Omental fat pad (tissue), 4 donors: ENCODE measurements at places on chromosomes 13 and 19.

- peak; percentile 89 for DNase-seq
Observed at GRCh38 chr19:50025022-50025793, at the start of gene VRK3. Gene VRK3 (minus strand): TSS chr19:50025372. CDS start chr19:50016162, 9,210 bp downstream.

DNA sequence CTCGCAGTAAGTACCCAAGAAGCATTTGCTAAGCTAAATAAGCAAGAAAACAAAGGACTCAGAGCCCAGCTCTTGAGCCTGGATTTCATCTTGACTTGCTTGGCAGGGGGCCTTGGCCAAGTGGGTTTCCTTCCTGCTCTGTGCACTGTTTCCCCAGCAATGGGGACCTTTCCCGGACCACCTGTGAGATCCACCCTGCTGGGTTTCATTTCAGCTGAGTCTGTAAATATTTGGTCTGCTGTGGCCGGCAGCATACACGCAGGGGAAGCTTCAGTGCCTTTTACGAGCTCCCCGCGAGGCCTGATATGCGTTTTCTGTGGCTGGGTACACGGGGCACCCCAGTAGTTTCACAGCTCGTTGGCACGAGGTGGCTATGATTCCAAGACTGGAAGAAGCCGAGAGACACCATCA, 12.4 kb upstream of the TINCR start:
- no peak for DNase-seq

- no peak for DNase-seq
Observed at GRCh38 chr13:70541451-70541850, 433.2 kb upstream of the KLHL1 start.

GRCh38 chr19:28595722-28596480, 617.0 kb downstream of the UQCRFS1 start:
- DNase-seq: no peak

DNA sequence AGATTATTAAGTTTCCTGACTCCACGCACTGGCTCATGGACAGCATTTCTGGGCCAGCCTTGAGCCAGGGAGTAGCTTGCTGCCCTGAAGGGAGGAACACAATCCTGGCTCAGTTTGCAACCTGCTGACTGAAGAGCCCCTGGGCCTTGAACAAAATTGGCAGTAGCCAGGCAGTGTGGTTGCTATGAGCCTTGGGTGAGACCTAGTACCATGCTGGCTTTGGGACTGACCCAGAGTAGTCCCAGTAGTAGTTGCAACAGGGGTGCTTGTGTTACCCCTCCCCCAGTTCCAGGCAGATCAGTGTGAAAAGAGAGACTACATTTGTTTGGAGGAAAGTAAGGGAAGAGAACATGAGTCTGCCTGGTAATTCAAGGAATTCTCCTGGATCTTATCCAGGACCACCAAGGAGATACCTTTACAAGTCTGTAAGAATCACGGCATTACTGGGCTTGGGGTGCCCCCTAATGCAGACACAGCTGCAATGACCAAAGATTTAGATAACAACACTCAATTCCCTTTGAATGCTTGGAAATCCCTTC, 22.0 kb downstream of the ITGBL1 start:
- no peak for DNase-seq

GRCh38 chr19:18839465-18840287, 7.9 kb downstream of the UPF1 start:
- DNase-seq: no peak

DNA sequence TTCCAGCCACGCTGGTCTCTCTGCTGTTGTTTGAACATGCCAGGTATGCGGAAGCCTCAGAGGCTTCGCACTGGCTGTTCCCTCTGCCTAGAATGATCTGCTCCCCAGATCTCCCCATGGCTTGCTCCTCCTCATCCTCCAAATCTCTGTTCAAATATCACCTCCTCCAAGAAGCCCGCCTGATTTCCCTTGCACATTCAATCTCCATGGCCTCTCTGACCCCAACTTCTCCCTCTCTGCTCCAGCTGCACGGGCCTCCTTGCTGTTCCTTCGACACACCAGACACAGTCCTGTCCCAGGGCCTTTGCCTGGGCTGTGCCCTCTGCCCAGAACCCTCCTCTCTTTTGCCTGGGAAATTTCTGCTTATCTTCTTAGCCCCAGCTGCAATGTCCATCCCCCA, 52.5 kb upstream of the PTPRS start:
- no peak for DNase-seq

GRCh38 chr19:51686171-51686570, 7.0 kb upstream of the SPACA6 start:
- no peak for DNase-seq

GRCh38 chr19:35442091-35442490, 6.0 kb upstream of the FFAR2 start:
- no peak for DNase-seq

DNA sequence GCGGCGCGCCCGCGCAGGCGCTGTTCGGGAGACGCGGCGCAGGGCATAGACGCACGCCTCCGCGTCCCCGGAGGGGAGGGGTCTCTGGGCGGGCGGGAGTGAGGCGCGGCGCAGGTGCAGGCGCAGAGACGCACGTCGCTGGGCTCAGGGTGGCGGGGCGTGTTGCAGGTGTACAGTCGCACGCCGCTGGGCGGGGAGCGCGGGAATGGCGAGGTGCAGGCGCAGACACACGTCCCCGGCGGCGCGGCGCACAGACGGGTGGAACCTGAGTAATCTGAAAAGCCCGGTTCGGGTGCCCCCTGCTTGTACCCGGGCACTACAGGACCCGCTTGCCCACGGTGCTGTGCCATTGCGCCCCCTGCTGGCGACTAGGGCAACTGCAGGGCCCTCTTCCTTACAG, 44.7 kb downstream of the PLPP2 start:
- DNase-seq: no peak

GRCh38 chr19:42191855-42192254, 25.6 kb downstream of the DEDD2 start:
- DNase-seq: no peak

- no peak for DNase-seq
Observed at GRCh38 chr13:35729926-35730627, 253.6 kb upstream of the MAB21L1 start.

DNA sequence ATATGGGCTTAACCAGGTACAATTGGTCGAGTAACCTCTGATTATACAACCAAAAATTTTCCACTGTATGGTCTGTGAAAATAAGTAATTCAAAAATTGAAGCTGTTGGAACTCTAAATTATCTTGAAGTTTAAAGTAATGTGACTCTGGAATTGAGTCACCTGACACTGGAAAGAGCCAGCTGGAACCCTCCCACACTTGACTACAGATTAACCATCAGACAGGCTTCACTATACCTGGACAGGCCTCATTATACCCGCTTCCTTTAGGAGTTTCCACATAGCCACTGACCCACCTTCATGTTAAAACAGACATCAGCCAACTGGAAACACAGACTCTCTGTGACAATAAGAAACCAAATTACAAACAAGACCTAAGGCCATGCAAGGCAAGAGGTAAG, 1.3 kb downstream of the ZNF433 start:
- no peak for DNase-seq

- DNase-seq: no peak
Observed at GRCh38 chr13:106155411-106155810, 380.1 kb downstream of the EFNB2 start.

DNA sequence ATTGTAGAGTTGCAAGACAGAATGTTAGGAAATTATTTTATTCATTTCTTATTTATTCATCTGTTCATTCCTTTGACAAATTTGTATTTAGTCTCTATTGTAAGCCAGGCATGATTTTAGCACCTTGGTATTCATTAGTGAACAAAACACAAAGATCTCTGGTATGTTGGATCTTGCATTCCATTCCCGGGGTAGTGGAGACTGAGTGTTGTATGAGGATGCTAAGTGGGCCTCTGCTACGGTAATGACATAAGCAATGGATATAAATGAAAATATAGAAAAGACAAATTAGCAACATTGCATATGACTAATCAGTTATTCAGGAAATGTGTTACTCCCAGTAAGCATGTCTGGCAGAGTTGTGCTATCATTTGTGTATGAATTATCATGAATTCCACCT, 449.3 kb downstream of the PCDH17 start:
- DNase-seq: no peak

GRCh38 chr13:48593536-48593935, 60.2 kb upstream of the CYSLTR2 start:
- no peak for DNase-seq

DNA sequence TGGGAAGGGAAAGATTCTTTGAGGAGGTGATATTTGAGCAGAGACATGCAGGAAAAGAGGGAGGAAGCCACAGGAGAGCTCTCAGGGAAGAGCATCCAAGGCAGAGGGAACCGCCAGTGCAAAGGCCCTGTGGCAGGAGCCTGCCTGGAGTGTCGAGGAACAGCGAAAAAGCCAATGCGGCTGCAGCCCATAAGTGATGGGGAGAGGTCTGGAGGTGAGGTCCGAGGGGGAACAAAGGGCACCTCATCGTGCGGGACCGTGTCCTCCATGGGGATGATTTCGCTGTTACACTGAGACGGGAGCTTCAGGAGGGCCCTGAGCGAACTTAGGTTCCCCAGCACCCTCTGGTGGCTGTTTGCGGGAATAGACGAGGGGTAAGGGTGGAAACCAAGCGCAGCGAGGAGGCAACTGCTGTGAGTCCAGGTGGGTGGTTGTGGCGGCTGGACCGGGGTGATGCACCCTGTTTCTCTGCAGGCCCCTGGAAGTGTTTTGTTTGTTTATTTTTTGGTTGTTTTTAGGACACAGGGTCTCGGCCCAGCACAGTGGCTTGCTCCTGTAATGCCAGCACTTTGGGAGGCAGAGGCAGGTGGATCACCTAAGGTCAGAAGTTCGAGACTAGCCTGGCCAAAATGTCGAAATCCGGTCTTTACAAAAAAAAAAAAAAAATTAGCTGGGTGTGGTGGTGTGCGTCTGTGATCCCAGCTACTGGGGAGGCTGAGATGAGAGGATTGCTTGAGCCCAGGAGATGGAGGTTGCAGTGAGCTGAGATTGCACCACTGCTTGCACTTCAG, 5.9 kb upstream of the EHD2 start:
- peak; percentile 56 for DNase-seq

- peak; percentile 18 for DNase-seq
Observed at GRCh38 chr13:113907635-113908617, 44.0 kb upstream of the GAS6 start.

- DNase-seq: no peak
Observed at GRCh38 chr13:56697011-56697410, 443.7 kb upstream of the PRR20A start.

- no peak for DNase-seq
Observed at GRCh38 chr13:51357928-51358595, 18.6 kb downstream of the SERPINE3 start.

- DNase-seq: no peak
Observed at GRCh38 chr13:47903836-47904235, 97.2 kb downstream of the SUCLA2 start.

DNA sequence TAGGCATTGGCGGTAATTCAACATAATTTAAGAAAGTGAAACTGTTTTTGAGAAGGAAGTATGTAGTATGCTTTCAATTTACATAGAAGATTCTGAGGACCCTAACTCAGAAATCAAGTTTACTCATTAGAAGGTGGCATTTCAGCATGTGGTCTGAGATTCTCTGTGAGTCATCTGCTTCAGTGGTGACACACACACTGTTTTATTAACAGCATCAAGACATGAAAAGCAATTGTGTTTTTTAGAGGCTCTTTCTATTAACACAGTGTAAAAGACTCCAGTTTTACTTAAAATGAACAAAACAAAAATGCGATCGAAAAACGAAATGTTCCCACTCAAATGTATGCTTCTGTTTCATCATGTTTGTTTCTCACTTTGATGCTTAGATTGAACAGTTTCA, 802.1 kb upstream of the SLITRK6 start:
- no peak for DNase-seq
